ENCODE measurements at places on chromosomes 6 and 20. TPM values are rescaled to one million over a fixed set of nuclear protein-coding genes. Genes with fewer than 3 reads are reported as not detected.

- DNase-seq: no peak
Measured at GRCh38 chr6:8940356-8940755, 505.0 kb upstream of the SLC35B3 start.

PTPRT gene
- total RNA-seq: not detected

DNA sequence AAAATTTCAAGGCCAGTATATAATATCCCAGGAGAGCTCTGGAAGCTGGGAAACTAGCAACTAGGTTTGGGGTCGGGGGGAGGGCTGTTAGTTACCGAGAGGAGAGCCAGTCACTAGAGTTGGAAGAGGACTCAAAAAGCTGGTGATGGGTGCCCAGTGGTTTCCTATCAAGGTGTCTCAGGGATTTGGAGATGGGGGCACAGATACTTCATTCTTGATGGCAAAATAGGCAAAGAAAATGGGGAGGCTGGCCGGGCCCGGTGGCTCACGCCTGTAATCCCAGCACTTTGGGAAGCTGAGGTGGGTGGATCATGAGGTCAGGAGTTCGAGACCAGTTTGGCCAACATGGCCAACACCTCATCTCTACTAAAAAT lies 805 bp downstream of the PHF1 start:
- no peak for DNase-seq

RBL1 gene
- 2.5 TPM for total RNA-seq

GRCh38 chr6:31877651-31878161 lies 1.1 kb downstream of the SLC44A4 start:
- DNase-seq: no peak

DNA sequence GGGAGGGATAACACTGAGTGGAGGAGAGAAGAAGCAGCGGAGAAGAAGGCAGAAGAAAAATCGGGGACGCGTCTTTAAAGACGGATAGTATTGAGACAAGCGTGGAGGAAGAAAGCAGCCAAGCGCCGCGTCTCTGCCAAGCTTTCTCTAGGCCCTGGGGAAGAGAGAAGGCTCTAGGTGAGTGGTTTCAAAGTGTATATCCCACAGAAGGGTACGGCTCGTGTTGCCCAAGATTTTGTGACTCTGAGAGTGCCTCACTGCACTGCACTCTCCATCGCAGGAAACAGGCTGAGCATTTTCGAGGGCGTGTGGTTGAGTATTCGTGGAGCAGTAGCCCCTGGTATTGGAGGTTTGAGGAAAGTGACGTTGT lies 185.4 kb downstream of the TRIM27 start:
- DNase-seq: no peak

DNA sequence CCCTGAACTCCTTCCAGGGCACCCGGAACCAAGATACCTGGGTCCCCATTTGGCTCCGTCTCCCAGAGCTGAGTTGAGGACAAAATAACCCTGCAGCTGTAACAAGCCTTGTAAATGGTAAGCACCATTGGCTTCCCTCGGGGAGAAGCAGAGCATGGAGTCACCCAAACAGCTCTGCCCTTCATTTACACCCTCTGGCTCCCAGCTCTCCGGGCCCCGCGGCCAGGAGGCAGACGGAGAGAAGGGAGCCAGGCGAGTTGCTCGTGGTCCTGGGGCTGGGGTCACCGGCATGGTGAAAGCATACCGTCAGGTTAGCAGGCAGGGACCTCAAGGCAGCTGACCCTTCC lies 2.1 kb downstream of the TFEB start:
- DNase-seq: no peak

GRCh38 chr6:168049706-168050224 lies 29.2 kb downstream of the FRMD1 start:
- no peak for DNase-seq

DNA sequence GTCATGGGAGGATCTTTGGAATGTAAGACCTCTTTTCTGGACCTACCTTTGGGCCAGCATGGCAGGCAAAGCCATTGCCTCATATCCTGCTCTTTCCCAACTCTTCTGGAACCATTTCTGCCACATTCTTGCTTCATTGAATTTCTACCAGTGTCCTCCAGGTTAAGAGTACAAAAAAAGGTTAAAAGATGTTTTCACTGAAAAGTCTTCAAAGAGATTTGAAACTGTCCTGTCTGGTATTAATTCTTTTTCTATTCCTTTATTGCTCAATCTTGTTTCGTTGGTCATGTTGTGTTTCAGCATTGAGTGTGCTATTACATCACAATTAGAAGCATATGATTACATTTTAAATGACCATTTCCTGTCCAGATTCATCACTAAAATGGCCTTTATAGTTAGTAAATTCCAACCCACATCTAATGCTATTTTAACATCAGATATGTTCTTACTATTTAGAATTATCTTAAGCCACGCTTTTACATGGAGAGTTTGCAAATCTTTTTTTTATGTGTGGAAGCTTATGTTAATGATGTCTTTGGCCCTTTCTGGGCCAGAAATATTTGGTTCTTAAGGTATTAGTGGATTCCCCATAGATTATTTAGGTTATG lies 450.9 kb downstream of the GJA1 start:
- no peak for DNase-seq

DNA sequence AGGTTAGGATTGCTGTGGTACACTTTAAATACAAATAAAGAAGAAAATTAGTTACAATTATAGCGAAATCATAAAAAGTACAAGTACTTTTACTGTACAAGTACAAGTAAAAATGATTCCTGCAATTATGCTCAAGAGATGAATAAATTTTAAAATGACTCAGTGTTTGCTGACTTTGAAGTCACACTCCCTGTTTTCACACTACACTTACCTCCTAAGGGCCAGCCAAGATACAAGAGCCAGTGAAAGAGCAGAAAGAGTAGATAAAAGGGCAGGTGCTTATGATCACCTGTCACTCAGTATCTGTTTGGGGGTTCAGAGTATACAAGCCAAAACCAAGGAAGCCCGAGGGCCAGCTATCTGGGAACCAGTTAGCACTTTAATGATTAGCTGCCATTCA lies 41.0 kb upstream of the COL21A1 start:
- no peak for DNase-seq

GRCh38 chr6:46352541-46353268 lies 138.5 kb downstream of the RCAN2 start:
- DNase-seq: no peak

LRRC1 gene
- 18.5 TPM for total RNA-seq

SOX12 gene
- 3.9 TPM for total RNA-seq

- no peak for DNase-seq
Measured at GRCh38 chr6:149293244-149293643, 24.3 kb upstream of the TAB2 start.

- no peak for DNase-seq
Measured at GRCh38 chr6:52108128-52108527, 20.7 kb upstream of the PKHD1 start.

DNA sequence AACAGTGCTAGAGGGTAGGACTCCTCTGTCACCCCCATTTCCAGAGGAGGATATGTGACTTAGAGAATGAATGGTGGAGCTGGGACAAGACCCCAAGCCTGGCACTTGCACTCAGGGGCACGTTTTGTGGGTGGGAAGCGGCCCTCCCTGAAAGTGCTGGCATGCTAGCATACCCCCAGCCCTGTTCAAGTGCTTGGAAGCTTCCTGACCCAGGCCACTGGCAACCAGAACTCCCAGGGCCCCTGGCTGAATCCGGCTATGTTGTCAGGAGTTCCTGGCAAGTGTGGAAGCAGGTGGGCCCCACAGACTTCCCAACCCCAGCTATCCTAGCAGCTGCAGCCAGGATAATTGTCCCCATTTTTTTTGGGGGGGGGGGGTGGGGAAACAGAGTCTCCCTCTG lies 35.6 kb upstream of the TGM2 start:
- no peak for DNase-seq

DNA sequence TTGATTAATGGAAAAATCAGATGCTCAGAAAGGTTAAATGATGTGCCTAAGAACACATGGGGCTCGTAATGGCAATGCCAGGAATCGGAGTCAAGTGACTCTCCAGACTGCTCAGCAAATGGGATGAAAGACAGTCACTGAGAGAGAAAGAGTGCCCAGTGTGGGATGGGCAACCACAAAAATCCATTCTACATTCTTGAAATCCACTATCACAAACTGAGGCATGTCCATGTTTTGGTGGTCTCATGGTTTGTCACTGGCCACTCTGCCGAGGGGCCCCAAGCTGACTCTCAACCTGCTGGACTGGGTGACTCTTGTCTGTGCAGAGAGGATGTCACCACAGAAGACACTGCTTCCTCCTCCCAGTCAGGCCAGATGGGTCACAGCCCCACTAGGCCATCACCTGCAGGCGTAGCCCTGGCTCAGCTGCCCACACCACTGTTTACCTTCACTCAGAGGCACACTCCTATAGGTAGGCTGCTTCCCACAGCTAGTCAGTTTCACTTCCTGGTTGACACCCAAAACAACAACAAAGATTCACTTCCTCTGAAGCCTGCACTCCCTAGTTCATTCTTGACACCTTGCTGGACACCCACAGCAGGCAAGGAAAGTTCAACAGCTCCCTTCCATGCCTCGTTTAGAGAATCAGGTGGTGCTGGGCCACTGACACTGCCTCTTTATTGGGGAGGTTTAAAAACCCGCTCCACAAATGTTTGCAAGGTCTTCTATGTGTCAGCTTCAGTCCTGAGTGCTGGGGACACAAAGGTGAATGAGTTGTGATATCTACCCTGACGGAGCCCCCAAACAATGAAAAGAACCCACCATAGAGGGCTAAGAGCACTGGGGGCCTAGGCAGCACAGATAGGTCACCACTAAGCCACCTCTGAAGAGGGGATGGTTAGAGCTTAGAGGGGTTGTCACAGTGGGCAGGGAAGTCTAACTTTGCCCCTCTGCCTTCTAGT lies 21.7 kb downstream of the MAP1LC3A start:
- DNase-seq: no peak

GRCh38 chr20:10094566-10095173 lies 59.9 kb downstream of the ANKEF1 start:
- DNase-seq: no peak

DNA sequence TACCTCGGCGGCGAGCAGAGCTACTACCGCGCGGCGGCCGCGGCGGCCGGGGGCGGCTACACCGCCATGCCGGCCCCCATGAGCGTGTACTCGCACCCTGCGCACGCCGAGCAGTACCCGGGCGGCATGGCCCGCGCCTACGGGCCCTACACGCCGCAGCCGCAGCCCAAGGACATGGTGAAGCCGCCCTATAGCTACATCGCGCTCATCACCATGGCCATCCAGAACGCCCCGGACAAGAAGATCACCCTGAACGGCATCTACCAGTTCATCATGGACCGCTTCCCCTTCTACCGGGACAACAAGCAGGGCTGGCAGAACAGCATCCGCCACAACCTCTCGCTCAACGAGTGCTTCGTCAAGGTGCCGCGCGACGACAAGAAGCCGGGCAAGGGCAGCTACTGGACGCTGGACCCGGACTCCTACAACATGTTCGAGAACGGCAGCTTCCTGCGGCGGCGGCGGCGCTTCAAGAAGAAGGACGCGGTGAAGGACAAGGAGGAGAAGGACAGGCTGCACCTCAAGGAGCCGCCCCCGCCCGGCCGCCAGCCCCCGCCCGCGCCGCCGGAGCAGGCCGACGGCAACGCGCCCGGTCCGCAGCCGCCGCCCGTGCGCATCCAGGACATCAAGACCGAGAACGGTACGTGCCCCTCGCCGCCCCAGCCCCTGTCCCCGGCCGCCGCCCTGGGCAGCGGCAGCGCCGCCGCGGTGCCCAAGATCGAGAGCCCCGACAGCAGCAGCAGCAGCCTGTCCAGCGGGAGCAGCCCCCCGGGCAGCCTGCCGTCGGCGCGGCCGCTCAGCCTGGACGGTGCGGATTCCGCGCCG lies 994 bp downstream of the FOXC1 start:
- no peak for DNase-seq

DNA sequence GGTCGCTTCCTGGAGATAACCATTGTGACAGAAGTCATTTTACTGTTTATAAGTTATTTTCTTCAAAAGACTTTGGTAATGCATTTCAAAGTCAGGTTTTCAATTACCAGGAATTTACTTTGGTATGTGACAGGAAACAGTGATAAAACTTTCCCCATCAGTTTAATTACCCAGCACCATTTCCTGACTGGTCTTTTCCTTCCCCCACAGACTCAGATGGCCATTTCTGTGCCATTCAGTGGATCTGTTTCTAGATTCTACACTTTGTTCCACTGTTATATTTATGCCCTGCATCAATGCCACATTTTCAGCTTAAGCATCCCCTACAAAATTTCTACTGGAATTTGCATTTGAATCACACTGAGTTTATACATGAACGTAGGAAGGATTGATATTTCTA lies 16.3 kb downstream of the RRBP1 start:
- DNase-seq: no peak

- DNase-seq: no peak
Measured at GRCh38 chr6:170147832-170148708, 142.8 kb downstream of the DLL1 start.

DNA sequence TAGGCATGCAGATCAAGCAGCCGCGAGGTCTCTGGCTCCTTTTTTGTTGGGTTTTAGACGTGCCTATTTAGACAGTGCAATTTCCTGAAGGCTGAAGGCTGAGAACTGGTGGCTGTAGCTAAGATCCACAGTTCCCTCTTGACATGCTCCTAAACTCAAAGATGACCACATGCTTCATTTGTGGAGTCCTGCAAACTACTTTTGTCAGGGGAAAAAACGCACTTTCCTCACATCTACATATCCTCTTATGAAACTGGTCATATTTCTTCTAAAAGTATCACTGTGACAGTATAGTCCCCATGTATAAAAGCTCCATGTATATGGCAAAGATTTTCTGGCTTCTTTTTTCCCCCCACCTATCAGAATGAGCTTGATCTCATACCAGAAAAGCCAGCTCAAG lies 30.7 kb downstream of the LYRM4 start:
- DNase-seq: no peak

SAPCD1 gene
- total RNA-seq: not detected

DNA sequence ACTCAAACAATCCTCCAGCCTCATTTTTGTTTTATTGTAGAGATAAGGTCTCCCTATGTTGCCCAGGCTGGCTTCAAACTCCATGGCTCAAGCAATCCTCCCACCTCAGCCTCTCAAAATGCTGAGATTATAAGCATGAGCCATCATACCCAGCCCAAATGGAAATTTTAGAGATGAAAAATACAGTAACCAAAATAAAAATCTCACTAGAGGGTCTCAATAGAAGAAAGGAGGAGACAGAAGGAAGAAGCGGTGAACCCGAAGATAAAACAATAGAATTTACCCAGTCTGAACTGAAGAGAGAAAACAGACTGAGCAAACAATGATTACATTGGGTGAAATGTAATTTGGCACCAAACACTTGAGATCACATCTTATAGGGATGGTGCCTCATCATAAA lies 16.7 kb upstream of the OLIG3 start:
- no peak for DNase-seq

GRCh38 chr6:593139-593906 lies 63.6 kb downstream of the HUS1B start:
- no peak for DNase-seq

- DNase-seq: no peak
Measured at GRCh38 chr20:548906-549305, 5.3 kb upstream of the CSNK2A1 start.

DNA sequence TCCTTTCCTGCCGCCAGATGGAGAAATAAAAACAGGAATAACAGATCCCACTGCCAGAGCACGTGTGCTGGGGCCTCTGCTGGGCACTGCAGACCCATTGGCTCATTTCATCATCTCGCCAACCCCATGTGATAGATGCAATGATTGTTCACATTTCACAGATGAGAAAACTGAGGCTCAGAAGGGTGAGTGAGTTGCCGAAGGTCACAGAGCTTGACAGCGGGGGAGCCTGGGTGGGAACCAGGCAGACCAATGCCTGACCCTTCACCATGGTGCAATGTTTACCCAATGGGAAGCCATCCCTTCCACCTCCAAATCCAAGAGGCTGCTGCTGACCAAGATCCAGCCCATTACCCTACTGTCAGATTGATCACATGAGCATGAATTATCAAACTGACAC lies 105.1 kb downstream of the JPH2 start:
- no peak for DNase-seq
